GM12878 (cell line): ENCODE measurements at places on chromosomes 12 and 14. TPM values are rescaled to one million over a fixed set of nuclear protein-coding genes. Genes with fewer than 3 reads are reported as not detected.

The ACTR10 gene
- 26.8 and 27.4 TPM in 2 replicates for total RNA-seq

The LMBR1L gene
- 22.1 and 24.9 TPM in 2 replicates for total RNA-seq

The TAS2R7 gene
- not detected in 2 replicates for total RNA-seq

GRCh38 chr14:45359746-45360145 is 106.7 kb upstream of the MIS18BP1 start:
- no peak for DNase-seq
- H3K36me3 ChIP-seq: no peaks in the 10 kb centered on the region
- no peaks in the 10 kb centered on the region for H3K27me3 ChIP-seq
- H3K4me3 ChIP-seq: no peak overlapping the region
- no peaks in the 10 kb centered on the region for H3K4me1 ChIP-seq

The VRTN gene
- total RNA-seq: 0.05 and 0.31 TPM in 2 replicates

GRCh38 chr14:64423987-64424386 is 35.8 kb downstream of the MTHFD1 start:
- no peaks in the 10 kb centered on the region for H3K27me3 ChIP-seq
- DNase-seq: no peak
- peaks cover 3% of the 10 kb centered on the region; the same call in 1 of the 2 replicates for H3K4me1 ChIP-seq
- no peak overlapping the region for H3K4me3 ChIP-seq
